ENCODE measurements at places on chromosomes 7 and 10. TPM values are rescaled to one million over a fixed set of nuclear protein-coding genes. Genes with fewer than 3 reads are reported as not detected.

The ARHGEF5 gene
- total RNA-seq = 2.3 TPM

The RHBDD2 gene
- total RNA-seq = 31.8 TPM

The CYP3A4 gene
- total RNA-seq = not detected

The RAMP3 gene
- not detected for total RNA-seq

The RNF32 gene
- total RNA-seq = 0.30 TPM

The GBX1 gene
- total RNA-seq = not detected

The MMRN2 gene
- total RNA-seq = 6.3 TPM

The PIK3CG gene
- 0.30 TPM for total RNA-seq

The SPDYE1 gene
- not detected for total RNA-seq

The PRKG1 gene
- total RNA-seq = 1.1 TPM

The BAIAP2L1 gene
- 16.3 TPM for total RNA-seq
